NCI-H460 (cell line): ENCODE measurements at places on chromosomes 16 and 17. TPM values are rescaled to one million over a fixed set of nuclear protein-coding genes. Genes with fewer than 3 reads are reported as not detected.
A peak's percentile ranks its signal among the peaks of the same experiment; 100 is the strongest.

DNA sequence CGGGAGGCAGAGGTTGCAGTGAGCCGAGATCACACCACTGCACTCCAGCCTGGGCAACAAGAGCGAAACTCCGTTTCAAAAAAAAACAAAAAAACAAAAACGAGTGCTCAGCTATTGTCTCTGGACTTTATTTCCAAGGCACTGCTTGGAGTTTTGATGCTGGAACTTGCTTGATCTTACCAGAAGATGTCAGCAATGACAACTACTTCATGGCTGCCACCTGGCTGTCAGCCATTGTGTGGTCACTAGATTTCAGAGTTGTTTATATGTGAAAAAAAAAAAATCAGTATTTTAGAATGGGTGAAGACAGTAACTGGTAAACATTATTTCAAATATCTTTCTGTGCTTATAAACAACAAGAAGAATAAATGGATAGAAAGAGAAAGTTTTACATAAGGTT is 26.3 kb upstream of the OR4D1 start:
- peak; percentile 21 for DNase-seq

DNA sequence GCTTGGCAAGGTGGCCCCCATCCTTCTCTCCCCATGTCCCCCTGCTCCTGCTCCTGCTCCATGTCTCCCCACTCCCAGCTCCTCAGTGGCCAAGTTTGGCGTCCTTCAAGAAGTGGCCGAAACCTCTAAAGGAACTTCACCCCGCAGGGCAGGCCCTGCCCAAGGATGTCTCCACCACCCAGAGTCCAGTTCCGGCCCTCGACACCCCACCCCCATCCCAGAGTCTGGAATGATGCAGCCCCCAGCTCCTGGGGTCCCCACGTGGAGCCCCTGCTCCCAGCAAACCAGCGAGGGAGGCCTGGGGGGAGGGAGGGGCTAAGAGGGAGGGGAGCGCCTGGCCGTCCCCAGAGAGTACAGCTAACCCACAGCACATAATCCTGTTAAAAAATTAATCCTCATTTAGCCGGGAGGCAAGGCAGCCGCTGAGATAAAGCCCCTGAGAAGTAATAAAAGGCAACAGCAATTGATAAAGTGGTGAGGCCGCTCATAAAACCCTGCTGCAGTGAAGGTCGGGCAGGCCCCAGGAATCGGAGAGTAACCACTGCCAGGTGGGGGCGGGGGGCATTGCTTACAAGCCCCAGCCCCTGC is 9.9 kb upstream of the ENPP7 start:
- DNase-seq: no peak

GRCh38 chr17:20092973-20093626 is 83.9 kb downstream of the SPECC1 start:
- DNase-seq: no peak

GRCh38 chr16:82911925-82912324 is 285.2 kb downstream of the CDH13 start:
- DNase-seq: no peak

DNA sequence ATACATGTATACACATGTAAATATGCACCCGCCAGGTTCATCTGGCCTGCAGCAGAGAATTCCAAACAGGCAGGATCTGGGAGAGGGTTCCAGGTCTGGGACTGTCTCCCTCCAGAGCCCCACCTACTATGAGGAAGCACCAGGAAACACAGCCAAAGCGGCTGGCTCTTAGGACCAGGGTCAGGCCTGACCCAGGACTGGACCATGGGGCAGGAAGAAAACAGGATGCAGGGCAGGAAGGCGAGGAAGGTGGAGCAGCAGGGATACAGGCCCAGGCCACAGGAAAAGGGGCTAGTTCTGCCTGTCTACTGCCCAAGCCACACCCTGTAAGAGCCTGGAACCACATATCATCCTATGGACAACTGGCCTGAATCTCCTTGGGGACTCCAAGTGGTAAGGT is 2.2 kb downstream of the HID1 start:
- DNase-seq: no peak

DNA sequence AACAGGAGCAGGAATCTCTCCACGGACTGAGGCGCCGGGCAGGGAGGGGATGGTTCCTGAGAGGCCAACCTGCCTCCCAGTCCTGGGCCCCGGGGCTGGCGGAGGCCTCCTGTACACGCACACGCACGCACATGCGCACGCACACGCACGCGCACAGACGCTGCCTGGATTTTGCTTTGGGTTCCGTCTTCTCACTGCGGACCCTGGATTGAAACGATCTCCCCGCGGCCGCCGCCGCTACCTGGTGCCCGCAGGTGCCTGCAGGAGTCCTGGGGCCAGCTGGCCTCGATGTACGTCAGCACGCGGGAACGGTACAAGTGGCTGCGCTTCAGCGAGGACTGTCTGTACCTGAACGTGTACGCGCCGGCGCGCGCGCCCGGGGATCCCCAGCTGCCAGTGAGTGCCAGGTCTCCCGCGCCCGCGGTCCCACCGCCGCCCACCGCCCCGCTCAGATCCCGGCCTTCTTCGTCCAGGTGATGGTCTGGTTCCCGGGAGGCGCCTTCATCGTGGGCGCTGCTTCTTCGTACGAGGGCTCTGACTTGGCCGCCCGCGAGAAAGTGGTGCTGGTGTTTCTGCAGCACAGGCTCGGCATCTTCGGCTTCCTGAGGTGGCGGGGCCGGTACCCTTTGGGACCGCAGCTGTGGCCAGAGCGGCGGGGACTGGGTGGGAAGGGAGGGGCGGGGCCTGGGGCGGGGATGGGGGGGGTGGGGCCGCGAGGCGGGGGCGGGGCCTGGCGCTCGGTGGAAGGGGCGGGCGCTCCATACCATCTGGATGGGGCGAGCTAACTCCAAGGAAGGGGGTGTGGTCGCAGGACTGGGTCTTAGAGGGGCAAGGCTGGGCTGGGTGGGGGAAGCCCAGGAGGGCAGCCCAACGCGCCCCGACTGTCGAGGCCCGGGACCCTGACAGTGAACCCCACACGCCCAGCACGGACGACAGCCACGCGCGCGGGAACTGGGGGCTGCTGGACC is 12.3 kb downstream of the CES4A start:
- DNase-seq: no peak

DNA sequence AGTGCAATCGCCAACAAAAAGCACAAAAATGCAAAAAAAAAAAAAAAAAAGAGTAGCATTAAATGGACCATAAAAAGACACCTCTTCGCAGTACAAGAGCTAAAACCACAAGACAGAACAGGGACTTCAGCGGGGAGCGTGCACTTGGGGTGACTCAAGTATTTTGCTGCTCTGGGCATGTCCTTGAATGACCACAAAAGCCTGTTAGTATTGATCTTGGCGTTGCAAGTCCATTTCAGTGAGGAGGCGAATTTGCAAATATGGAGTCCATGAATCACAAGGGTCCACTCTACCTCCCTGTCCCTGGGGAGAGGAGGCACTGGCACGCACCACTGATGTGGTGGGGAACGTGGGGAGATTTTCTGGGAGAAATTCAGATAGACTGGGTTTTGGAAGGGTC is 78.9 kb downstream of the CNGB1 start:
- DNase-seq: no peak

DNA sequence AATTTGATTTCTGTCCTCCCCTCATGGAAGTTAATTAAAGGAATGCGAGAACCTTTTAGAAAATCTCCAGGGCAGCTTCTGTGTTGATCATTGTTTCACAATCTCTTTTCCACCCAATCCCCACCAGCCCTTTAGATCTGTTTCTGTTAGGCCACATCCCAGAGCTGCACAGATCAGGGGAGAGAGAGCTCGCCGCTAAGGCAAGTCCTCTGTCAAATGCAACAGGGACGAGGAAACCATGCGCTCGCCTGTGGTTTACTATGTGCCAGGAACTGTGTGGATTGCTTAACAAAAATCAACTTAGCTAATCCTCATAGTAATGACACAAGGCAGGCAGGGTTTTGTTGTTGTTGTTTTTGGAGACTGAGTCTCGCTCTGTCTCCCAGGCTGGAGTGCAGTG is 115.4 kb downstream of the SALL1 start:
- DNase-seq: no peak

GRCh38 chr17:61456688-61457225 is 4.5 kb downstream of the TBX4 start:
- DNase-seq: no peak

GRCh38 chr16:84595052-84595481 is 22.8 kb downstream of the COTL1 start:
- DNase-seq: no peak

- DNase-seq: no peak
Observed at GRCh38 chr17:82151106-82151957, 53.3 kb upstream of the FASN start.

GRCh38 chr17:28547623-28548416 is 4.6 kb downstream of the UNC119 start:
- peak; percentile 85 for DNase-seq

DNA sequence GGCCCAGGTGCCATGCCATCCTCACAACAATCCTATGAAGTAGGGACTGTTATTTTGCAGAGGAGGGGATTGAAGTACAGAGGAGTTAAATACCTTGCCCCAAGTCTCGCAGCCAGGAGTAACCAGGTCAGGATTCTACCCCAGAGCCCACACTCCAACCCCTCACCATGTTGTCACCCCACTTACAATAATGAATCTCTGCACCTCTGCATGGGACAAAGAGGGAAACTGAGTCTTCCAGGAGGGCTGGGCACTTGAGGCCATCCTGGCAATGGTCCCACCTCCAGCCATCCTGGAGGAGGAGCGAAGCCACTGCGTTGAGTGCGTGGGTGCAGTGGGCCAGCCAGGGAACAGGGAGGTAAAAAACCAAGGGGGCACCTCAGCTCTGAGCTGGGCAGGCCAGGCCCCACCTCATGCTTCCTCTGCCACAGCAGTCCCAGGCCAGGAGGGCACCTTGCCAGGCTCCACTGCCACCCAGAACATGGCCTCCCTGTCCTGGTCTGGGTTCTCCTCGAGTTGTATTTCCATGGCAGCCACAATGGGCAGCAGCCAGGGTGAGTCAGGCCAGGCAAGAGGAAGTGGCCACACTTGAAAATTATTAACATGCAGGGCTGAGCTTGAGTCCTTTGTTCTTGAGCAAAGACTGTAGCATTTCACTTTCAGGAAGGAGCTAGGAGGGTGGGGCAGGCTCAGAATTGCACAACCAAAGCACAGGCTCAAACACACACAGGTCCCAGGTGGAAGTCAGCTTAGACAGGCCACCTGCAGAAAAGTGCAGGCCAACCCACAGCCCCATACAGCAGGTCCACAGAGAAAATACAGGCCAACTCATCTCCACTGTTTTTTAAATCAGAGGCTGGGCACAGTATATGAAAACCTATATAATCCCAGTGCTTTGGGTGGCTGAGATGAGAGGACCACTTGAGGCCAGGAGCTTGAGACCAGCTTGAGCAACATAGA is 52.1 kb downstream of the CUEDC1 start:
- peak; percentile 15 for DNase-seq

- DNase-seq: no peak
Observed at GRCh38 chr16:28534542-28535373, 4.0 kb downstream of the NUPR1 start.

- DNase-seq: no peak
Observed at GRCh38 chr16:18953547-18953946, 27.3 kb upstream of the SMG1 start.

- no peak for DNase-seq
Observed at GRCh38 chr17:75808905-75809621, 24.5 kb downstream of the UNK start.

NACA2 gene
- not detected in 2 replicates for total RNA-seq

KRT34 gene
- 0.10 TPM in 1 of 2 replicates, not detected in the other for total RNA-seq

FN3KRP gene
- 10.6 and 16.4 TPM in 2 replicates for total RNA-seq

PDILT gene
- not detected in 2 replicates for total RNA-seq

ABCC6 gene
- total RNA-seq: 0.46 and 0.62 TPM in 2 replicates

CTF1 gene
- total RNA-seq: 0.59 and 0.92 TPM in 2 replicates
